Body of pancreas (tissue), 4 donors: ENCODE measurements at places on chromosomes 2 and 18.

- H3K36me3 ChIP-seq, result no peaks in the 10 kb centered on the region
- no peak for DNase-seq
- H3K4me3 ChIP-seq, result no peak overlapping the region
- H3K27ac ChIP-seq, result no peak overlapping the region
- peaks cover 19% of the 10 kb centered on the region for H3K4me1 ChIP-seq
These were observed 128.1 kb downstream of the TMEM163 start for GRCh38 chr2:134590679-134591078.

GRCh38 chr2:200353120-200353519 lies 46.6 kb downstream of the SPATS2L start:
- H3K4me3 ChIP-seq, result no peak overlapping the region
- DNase-seq, result no peak
- peaks cover 27% of the 10 kb centered on the region for H3K4me1 ChIP-seq
- H3K27me3 ChIP-seq, result no peaks in the 10 kb centered on the region

DNA sequence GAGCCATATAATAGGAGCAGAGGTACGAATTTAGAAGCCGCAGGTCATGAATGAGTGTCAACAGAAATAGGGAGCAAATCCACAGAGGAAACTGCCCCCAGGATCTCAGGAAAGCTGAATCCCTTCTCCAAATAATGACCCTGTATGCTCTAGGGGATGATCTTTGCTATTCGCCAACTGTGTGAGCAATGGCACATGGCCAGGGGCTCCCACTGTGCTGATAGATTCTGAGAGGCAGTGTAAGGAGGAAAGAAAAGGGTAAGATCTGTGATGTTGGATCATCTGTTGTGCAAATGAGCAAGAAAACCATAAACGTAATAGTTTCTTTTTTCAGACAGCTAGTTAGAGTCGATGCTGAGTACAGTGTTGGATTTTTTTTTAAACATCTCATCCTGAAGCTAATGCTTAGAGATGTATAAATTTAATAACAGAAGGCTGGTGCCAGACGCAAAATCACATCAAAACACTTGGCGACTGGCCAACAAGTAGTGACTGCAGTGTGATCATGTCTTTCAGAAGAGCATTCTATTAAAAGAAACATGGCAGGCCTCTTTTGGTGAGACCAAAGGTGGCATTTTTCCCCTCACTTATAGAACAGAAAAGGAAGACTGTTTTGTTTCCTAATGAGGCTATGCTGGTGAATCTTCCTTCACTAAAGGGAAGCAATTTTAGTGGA lies 77.4 kb downstream of the ABCA12 start:
- H3K36me3 ChIP-seq, result no peaks in the 10 kb centered on the region
- no peaks in the 10 kb centered on the region for H3K4me1 ChIP-seq
- no peak for DNase-seq

- no peak for DNase-seq
- H3K27me3 ChIP-seq, result no peaks in the 10 kb centered on the region
- no peak overlapping the region for H3K27ac ChIP-seq
- H3K36me3 ChIP-seq, result no peaks in the 10 kb centered on the region
- no peak overlapping the region for H3K4me3 ChIP-seq
These were observed 200.4 kb upstream of the SH3BP4 start for GRCh38 chr2:234751275-234751973.

DNA sequence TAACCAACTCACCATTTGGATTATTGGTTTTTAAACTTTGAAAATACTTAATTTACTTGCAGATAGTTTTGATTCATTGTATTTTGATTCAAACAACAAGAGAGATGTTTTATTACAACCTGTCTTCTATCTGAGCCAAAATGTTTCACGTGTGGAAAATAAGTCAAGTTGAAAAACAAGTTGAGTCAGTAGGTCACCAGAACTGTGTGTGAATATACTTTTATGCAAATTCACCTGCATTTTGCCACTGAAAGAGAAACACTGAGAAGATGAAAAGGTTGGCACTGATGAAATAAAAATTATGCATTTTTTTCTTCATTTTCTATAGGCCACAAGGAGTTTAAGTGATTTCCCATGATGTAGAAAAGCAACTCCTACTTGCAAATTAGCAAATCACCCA lies 68.3 kb downstream of the ICOS start:
- no peak overlapping the region for H3K27ac ChIP-seq
- no peak overlapping the region for H3K4me3 ChIP-seq
- no peak for DNase-seq
- no peaks in the 10 kb centered on the region for H3K4me1 ChIP-seq

- H3K36me3 ChIP-seq, result no peaks in the 10 kb centered on the region
- H3K4me3 ChIP-seq, result no peak overlapping the region
- H3K4me1 ChIP-seq, result peaks cover 17% of the 10 kb centered on the region
- no peaks in the 10 kb centered on the region for H3K27me3 ChIP-seq
These were observed 230.9 kb upstream of the SLC14A2 start for GRCh38 chr18:45384137-45384961.

DNA sequence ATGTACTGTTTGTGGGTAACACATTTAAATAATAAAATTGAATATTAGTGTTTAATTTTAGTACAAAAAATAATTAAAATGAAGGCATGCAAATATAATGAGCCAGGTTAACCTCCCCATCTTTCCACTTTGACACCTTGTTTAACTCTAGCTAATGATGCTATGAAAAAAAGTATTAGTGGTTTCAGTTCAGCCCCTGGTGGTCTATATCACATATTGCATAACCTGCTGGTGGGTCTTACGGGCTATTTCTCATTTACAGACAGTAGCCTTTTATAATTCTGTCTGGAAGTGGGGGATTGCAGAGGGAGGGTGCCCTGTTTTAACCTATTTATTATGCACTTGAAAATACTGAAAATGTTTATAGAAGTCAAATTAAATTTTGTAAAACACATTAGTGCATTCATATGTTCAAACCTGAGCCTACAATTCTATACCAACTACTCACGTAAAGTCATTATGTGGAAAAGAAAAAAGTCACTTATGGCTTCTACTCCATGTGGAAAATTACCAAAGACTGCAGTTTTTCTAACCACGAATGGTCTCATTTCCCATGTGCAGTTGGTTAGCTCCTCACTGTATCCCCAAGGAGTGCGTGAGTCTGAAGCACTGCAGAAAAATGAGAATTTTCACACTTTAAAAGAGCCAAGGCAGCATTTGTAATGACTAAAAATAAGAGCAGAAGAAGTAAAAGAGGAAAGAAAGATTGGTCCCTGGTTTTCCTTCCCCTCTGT lies 381.0 kb downstream of the MTX2 start:
- H3K36me3 ChIP-seq, result no peaks in the 10 kb centered on the region
- no peak overlapping the region for H3K27ac ChIP-seq
- H3K27me3 ChIP-seq, result no peaks in the 10 kb centered on the region
- no peaks in the 10 kb centered on the region for H3K4me1 ChIP-seq

GRCh38 chr2:19355931-19356544 lies 2.4 kb downstream of the OSR1 start:
- H3K27ac ChIP-seq, result no peak overlapping the region
- DNase-seq, result no peak
- peaks cover 45% of the 10 kb centered on the region for H3K4me1 ChIP-seq
- no peak overlapping the region for H3K4me3 ChIP-seq
- no peaks in the 10 kb centered on the region for H3K36me3 ChIP-seq
- H3K27me3 ChIP-seq, result peaks cover 47% of the 10 kb centered on the region

GRCh38 chr2:10775831-10776230 lies 36.8 kb downstream of the PDIA6 start:
- no peaks in the 10 kb centered on the region for H3K27me3 ChIP-seq
- H3K4me3 ChIP-seq, result no peak overlapping the region
- H3K27ac ChIP-seq, result no peak overlapping the region

GRCh38 chr2:16079637-16080036 lies 139.3 kb downstream of the MYCN start:
- H3K36me3 ChIP-seq, result no peaks in the 10 kb centered on the region
- no peak overlapping the region for H3K4me3 ChIP-seq
- no peaks in the 10 kb centered on the region for H3K27me3 ChIP-seq
- DNase-seq, result no peak
- H3K4me1 ChIP-seq, result peaks cover 10% of the 10 kb centered on the region

- no peak overlapping the region for H3K4me3 ChIP-seq
- H3K4me1 ChIP-seq, result no peaks in the 10 kb centered on the region
- no peaks in the 10 kb centered on the region for H3K27me3 ChIP-seq
These were observed 86.5 kb upstream of the MYO3B start for GRCh38 chr2:170091436-170091835.

GRCh38 chr18:22176420-22177326 lies 7.3 kb downstream of the GATA6 start:
- H3K27ac ChIP-seq, result peak overlapping the region; percentile 100
- DNase-seq, result no peak
- no peaks in the 10 kb centered on the region for H3K27me3 ChIP-seq
- peak overlapping the region; percentile 24 for H3K4me3 ChIP-seq

DNA sequence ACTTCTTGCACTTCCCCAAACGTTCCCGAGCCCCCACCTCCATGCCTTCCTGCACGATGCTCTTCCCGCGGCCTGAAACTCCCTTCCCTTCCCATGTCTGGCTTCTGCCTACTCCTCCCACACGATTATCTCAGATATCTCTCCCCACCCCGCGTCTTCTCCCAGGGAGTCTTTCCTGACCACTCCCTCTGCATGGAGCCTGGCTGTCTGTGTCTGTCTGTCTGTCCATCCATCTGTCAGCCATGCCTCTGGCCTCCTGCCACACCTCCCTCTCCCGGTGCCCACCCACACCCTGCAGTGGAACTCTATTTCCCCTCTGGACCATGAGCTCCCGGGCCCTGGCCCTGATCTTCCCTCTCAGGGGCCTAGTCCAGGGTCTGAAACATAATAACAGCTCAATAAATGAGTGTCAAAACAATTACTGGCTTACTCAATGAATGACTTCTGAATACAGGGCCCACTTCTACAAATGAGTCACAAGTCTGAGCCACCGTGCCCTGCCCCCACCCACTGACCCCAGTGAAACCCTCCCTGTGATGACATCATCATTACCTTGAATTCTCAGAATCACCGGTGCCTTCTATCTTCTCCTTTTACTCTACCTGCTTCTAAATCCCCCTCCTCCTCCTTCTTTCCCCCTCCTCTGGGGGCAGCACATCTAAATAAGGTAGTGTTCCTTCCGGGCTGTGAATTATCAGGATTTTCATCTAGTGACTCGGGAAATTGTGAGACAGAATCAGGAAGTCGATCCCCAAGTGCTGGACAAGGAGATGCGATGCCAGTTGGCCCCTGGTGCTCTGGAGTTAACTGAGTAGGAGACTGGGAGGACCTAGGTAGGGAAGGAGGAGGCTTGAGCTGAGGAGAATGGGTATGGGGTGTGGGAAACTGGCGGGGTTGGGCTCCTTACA lies 46.1 kb upstream of the PLB1 start:
- H3K4me1 ChIP-seq, result no peaks in the 10 kb centered on the region
- no peaks in the 10 kb centered on the region for H3K27me3 ChIP-seq
- no peak for DNase-seq
- H3K4me3 ChIP-seq, result no peak overlapping the region

DNA sequence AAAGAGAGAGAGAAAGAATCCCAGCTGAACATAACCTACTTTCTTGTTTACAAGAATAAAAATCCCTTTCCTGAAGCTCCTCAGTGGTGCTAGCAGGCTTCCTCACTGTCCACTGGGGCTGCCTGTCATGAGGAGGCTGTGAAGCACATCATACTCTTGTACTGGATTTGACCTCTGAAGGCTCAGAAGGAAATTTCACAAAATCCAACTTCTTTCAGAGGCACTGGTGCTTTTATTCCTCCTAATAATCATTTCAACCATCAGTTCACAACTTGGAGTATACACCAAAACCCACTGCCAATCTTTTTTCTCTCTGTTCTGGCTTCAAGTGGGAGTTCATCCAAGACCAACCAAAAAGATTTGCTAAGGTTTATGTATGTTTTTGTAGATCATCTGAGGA lies 48.5 kb downstream of the TMX3 start:
- no peaks in the 10 kb centered on the region for H3K4me1 ChIP-seq
- no peak for DNase-seq
- no peaks in the 10 kb centered on the region for H3K27me3 ChIP-seq
- H3K36me3 ChIP-seq, result no peaks in the 10 kb centered on the region

GRCh38 chr18:12658426-12659138 lies 675 bp upstream of the SPIRE1 start:
- peak overlapping the region; percentile 78 for H3K4me3 ChIP-seq
- peaks cover 7% of the 10 kb centered on the region for H3K4me1 ChIP-seq
- peak; percentile 35 for DNase-seq
- no peaks in the 10 kb centered on the region for H3K27me3 ChIP-seq

- no peaks in the 10 kb centered on the region for H3K36me3 ChIP-seq
- H3K4me1 ChIP-seq, result peaks cover 39% of the 10 kb centered on the region
- no peak overlapping the region for H3K4me3 ChIP-seq
These were observed 1.4 kb downstream of the SPR start for GRCh38 chr2:72888438-72889202.

GRCh38 chr2:181674461-181674860 lies 5.9 kb downstream of the NEUROD1 start:
- no peaks in the 10 kb centered on the region for H3K4me1 ChIP-seq
- no peak overlapping the region for H3K4me3 ChIP-seq
- H3K27me3 ChIP-seq, result no peaks in the 10 kb centered on the region

- H3K4me1 ChIP-seq, result no peaks in the 10 kb centered on the region
- H3K27ac ChIP-seq, result no peak overlapping the region
- H3K27me3 ChIP-seq, result no peaks in the 10 kb centered on the region
- H3K4me3 ChIP-seq, result no peak overlapping the region
These were observed 38.9 kb upstream of the LDLRAD4 start for GRCh38 chr18:13179566-13180113.

DNA sequence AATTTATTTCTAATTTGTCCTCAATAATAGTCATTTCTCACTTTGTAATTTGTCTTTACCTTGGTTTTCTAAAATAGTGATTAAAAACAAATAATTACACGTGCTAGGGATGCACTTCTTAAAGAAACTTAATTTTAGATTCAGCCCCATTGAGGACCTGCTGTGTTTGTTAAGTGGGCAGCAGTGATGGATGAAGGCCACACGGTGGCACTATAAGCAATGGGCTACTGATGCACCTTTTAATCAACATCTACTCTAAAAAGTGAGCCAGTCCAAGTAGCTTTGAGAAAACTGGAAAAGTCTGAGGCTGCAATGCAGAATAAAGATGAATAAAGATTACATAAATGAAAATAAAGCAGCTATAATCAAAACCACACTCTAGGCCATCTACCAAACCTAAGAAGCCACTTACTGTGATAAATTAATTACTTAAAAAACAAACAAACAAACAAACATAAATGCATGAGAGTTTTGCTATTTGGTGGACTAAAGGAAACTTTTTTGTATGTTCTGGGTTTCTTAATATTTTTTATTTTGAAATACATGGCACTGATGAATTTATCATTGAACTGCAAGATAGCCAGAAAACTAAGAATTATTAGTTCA lies 89.3 kb downstream of the PDE11A start:
- DNase-seq, result peak; percentile 61
- H3K27ac ChIP-seq, result no peak overlapping the region
- H3K4me3 ChIP-seq, result no peak overlapping the region
- H3K4me1 ChIP-seq, result no peaks in the 10 kb centered on the region
- no peaks in the 10 kb centered on the region for H3K36me3 ChIP-seq
- no peaks in the 10 kb centered on the region for H3K27me3 ChIP-seq

DNA sequence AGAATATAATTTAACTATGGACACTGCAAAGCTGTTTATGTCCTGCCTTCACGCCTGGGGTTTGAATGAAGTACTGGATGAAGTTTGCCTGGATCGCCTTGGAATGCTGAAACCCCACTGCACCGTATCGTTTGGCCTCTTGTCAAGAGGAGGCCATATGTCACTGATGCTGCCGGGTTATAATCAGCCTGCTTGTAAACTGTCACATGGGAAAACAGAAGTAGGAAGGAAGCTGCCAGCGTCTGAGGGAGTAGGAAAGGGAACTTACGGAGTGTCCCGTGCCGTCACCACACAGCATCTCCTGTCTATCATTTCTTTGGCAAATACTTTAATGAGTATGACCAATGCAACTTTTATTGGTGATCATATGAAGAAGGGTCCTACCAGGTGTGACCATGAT lies 105.8 kb downstream of the WDR7 start:
- no peaks in the 10 kb centered on the region for H3K4me1 ChIP-seq
- H3K27ac ChIP-seq, result no peak overlapping the region
- no peaks in the 10 kb centered on the region for H3K27me3 ChIP-seq
- DNase-seq, result peak; percentile 15
- no peaks in the 10 kb centered on the region for H3K36me3 ChIP-seq
- no peak overlapping the region for H3K4me3 ChIP-seq
